ENCODE measurements at places on chromosomes 6 and 20.

DNA sequence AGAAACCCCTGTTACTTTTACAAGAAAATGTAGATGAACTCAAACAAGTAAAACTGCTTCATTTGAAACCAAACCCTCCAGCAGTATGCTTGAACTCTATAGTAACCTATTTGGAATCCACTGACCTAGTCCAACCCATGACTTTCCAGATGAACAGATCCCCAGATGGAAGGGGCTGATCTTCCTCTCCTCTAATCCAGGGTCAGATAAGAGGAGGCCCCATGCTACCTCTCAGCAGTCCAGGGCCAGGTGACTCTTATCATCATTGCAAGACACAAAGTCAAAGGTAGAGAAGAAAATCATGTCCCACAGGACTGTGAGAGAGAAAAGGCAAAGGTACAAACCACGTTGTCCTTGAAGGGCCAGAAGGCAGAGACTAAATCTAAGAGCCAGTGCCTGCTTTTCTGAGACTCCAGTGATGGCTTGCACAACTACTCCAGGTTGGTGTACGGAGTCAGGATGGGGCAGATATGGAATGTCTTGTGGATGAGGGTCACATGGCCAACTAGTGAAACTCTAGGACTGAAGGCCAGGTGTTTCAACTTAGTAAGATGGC, 81.4 kb upstream of the MYLIP start:
- no peak for DNase-seq

DNA sequence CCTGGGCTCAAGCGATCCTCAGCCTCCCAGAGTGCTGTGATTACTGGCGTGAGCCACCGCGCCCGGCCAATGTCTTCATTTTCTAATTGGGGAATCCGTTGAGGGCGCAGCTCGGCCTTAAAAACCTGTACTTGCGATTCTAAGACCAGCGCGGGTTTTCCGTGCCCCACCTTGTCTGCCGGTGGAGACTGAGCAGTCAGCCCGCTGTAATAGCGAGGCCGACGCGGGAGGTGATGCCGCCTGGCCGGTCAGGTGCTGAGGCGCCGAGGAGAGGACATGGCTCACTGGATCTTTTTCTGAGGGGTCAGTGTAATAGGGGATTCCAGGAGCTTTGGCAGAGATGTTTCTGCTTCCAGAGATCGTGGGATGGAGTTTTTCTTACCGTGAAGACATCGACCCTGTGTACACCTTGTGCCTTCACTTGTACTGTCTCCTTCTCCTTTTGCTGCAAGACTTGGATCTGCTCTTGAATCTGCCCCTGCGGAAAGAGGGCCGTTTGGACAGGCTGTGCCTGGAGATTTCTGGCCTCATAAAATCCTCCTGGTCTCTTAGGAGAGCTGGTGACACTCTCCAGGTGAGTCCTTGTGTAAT, 1.5 kb downstream of the TRIM31 start:
- DNase-seq: no peak

GRCh38 chr6:37793067-37793466, 26.5 kb upstream of the ZFAND3 start:
- DNase-seq: no peak

DNA sequence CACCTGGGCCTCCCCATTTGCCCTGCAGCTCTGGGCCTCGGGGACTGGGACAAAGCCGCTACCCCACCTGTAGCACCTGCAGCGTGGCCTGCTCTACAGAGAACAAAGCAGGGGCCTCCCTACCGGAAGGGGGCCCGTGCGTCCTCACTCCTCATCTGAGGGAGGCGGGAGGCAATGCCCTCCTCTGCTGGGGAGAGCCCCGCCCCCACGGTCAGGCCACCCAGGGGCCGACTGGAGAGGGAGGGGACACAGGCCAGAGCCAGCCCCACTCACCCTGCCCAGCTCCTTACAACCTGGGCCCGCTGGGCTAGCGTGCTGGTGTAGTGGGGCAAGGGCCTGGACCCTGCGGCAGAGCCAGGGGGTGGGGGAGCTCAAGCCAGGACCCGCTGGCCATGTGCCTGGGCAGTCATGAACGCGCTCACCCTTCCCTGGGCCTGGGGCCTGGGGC, 8.0 kb downstream of the LAMA5 start:
- DNase-seq: no peak

GRCh38 chr20:63499338-63499969, 571 bp upstream of the EEF1A2 start:
- DNase-seq: no peak

GRCh38 chr6:164756142-164756541, 553.3 kb downstream of the C6orf118 start:
- DNase-seq: no peak

DNA sequence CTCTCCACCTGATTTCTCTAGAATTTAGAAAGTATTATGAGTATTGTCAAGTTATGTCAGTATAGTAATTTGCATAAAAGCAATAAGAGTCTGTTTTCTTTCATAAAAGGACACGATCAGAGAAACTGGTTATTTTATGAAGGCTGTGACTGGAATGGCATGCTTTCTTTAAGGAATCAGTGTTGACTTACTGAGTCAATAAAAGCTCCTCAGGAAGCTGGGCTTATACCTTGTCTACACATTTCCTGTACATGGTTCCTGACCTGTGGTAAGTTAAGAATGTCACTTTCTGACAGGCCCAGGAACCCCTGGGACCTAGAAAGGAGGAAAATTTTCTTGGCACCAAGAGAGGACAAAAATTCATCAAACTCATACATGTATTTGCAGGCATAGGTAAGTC, 1224.0 kb upstream of the ADGRB3 start:
- DNase-seq: no peak

- no peak for DNase-seq
Observed at GRCh38 chr6:121912905-121913304, 477.5 kb downstream of the GJA1 start.

GRCh38 chr6:94270091-94270948, 851.0 kb upstream of the EPHA7 start:
- DNase-seq: no peak

DNA sequence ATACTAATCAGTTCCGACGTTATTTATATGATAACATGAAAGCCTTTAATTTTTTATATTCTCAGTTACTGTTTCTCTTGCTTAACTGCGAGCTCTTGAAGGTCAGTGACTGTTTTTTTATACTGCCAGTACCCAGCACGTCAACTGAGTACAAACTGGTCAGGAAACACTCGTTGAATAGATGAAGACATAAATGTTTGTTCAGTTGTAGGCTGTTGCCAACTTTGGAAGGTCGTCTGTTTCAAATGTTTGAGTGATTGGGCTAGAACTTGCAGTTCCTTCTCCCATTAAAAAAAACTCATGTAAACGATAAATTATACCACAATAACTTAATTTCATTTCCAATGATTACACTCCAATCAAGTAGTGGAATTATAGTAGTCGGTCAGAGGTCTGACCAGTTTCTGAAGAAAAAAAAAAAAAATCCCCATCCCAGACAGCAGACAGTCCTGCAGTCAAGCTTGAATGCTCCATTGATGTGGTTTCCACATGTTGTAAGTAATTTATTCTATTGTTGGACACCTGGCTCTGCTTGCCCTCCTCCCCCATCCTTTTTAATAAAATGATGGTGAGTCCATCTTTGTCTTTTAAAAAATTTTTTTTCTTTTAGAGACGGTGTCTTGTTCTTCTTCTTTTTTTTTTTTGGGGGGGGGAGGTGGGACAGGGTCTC, 81.1 kb downstream of the SASH1 start:
- no peak for DNase-seq

- DNase-seq: no peak
Observed at GRCh38 chr6:26059941-26060340, 27.3 kb upstream of the HFE start.

DNA sequence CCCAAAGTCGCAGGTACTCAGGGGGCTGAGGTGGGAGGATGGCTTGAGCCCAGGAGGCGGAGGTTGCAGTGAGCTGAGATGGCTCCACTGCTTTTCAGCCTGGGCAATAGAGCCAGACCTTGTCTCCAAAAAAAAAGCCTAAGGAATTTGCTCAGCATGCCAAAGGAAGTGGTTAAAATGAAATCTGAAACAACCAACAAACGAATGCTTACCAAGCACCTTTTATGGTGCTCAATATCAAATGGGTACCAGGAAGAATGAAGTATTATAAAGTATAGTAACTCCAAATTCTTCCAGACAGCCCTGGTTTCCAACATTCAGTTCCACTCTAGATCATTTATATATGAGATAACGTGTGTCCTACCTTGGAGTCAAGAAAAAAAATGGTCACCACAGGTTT, 14.0 kb downstream of the GMDS start:
- DNase-seq: no peak

- DNase-seq: no peak
Observed at GRCh38 chr6:82017288-82017687, 230.3 kb downstream of the IBTK start.

GRCh38 chr6:136289579-136290409, at the start of gene BCLAF1:
Gene BCLAF1 (minus strand): TSS chr6:136289846. CDS start chr6:136279866, 9,980 bp downstream.
- DNase-seq: peak; percentile 59

DNA sequence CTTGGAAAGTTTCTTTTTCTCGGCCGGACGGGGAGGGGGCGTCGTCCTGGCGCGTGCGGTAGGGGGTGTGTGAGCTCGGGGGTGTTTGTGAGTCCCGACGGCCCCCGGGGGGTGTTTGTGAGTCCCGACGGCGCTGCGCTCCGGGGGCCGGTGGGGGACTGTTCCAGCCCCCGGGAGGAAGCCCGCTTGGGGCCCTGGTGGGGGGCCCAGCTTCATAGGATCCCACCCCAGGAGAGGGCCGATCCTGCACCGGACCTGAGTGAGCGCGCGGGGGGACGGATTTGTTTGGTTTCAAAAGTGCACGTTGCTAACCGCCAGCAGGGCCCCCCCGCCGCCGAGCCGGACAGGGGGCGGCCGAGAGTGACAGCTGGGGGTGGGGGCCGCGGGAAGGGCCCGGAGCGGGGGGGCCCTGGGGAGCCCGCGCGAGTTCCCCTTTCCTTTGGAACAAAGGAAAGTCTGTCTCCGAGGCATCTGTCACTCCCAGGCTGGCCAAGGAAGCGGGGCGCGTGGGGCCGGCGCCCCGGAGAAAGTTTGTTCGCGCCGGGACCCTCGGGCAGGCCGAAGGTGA, 485 bp downstream of the TGIF2 start:
- DNase-seq: no peak

DNA sequence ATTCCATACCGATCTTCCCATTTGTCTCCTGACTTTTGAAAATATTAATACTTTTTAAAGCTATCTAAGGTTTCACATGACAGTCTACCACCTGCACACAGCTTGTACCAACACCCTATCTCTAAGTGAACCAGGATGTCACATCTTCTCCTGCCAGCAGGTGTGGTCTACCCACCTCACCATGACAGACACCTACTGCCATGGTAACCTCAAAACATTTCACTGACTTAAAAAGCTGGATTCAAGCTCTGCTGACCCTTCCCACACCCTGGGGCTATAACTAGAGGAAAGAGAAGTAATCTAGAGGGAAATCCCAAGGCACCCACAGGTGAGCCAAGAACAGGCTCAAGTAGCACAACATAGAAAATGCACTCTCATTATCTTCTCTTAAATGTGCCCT, 1.2 kb downstream of the SLC17A3 start:
- DNase-seq: no peak

- no peak for DNase-seq
Observed at GRCh38 chr20:2304180-2304579, 8.4 kb downstream of the TGM3 start.

GRCh38 chr20:59221049-59221706, 57.6 kb downstream of the ZNF831 start:
- DNase-seq: no peak

DNA sequence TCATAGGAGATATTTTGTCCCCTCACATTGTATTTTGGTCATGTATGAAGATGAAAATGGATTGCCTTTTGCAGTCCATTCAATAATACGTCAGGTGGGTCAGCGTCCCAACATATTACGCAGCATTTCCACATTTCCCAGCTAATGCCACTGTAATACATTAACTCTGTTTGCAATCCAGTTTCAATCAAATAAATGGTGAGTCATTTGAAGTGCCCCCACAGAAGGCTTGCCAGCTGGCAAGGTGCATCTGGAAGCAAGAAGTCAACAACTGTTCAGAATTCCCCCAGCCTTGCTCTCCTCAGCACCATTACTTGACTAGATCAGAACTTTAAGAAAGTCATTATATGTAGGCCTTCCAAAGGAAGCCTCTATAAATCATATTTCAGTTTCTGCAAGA, 50.4 kb downstream of the PHACTR1 start:
- DNase-seq: no peak

- DNase-seq: no peak
Observed at GRCh38 chr6:121573481-121573880, 138.0 kb downstream of the GJA1 start.

- DNase-seq: no peak
Observed at GRCh38 chr6:56716229-56716628, 73.5 kb upstream of the DST start.

DNA sequence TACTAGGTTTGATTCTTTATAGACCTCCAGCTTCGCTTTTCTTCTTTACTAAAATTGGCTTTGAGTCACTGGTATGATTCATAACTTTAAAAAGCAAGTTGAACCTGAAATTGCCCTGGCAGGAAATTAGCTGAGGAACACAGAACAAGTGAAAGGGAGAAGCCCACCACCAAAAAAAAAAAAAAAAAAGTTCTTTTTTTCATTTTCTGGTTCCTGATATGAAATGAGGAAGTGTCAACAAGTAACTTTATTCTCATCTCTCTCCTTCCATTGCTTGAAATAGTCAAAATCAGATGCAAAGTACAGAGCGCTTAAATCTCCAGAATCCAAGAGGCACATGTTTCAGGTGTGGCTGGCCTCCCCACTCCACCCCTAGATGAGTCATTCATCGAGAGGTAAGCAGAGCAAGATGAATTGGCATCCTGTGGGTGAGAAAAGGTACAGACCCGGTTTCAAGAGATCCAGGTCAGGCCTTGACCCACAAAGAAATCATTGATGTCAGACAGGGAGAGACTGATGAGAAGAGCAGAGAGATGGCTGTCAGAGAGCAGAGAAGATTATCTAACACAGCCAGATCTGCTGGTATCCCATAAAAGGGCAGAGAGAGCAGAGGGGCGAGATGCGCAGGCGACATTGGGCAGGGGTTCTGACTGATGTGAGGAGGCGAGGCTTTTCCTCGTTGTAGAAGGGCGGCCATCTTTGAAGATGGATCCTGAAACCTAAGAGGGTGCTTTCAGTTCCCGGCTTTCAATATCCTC, 54.8 kb upstream of the MBOAT1 start:
- no peak for DNase-seq

DNA sequence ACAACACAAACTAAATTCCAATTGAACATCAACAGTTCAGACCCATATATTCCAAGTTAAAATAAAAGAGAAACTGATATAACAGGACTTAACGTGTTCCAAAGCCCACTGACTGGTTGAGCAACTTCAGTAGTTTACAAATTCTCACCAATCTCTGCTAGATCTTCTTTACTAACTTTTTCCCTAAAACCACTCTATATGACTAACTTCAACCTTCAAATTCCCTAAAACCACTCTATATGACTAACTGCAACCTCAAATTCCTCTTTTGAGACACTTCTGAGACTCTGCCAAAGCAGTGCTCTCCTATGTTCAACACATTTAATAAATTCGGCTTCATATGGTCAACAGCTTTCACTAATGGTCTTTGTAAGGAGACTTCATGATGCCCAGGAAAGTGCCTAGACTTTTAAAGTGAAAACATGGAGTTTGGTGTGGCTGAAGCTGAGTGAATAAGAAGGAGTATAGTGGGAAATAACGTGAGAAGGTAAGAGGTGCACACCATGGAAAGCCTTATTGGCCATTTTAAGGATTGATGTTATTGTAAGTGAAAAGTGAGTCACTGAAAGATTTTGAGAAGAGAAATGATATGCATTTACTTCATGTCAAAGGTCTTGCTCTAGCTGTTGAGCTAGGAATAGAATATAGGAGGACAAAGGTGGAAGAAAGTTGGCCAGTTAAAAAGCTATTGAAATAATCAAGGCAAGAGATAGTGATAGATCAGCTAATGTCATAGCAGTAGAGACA, 134.0 kb upstream of the HCRTR2 start:
- no peak for DNase-seq

Data from cortex of kidney (tissue), 1 donor.